NCI-H524 treated with DMSO at 0.1 percent for 48 hours (cell line): ENCODE measurements at places on chromosomes 4 and X.

DNA sequence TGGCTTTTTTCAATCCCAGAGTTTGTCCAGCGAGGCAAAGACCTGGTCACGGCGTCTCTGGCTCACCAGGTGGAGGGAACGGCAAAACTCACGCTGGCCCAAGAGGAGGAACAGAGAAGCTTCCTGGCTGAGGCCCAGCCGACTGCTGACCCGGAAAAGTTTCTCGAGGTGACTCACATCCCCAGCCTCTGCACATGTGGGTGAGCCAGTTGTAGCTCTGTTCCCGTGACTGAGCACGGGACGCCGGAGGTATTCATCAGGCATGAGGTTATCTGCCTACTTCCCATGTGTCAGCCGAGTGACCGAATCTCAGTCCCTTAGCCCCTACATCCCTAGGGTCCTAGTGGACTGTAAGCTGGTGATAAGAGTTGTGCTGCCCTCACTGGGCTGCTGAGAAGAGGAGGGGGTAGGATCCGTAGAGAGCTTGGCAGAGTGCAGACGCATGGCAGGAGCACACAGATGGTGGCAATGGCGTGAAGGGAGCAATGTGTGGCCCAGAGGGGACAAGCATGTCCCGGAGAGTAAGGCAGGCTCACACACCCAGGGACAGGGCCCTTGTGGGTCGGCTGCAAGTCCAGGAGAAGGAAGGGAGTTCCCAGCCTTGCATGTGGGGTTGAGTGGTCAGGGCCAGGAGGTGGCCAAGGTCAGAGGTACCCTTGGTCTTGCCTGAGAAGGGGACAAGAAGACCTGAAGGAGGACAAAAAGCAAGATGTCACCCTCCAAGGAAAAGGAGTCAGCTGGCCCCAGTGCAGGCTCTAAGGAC is 42.9 kb downstream of the EVC start:
- no peak for DNase-seq

DNA sequence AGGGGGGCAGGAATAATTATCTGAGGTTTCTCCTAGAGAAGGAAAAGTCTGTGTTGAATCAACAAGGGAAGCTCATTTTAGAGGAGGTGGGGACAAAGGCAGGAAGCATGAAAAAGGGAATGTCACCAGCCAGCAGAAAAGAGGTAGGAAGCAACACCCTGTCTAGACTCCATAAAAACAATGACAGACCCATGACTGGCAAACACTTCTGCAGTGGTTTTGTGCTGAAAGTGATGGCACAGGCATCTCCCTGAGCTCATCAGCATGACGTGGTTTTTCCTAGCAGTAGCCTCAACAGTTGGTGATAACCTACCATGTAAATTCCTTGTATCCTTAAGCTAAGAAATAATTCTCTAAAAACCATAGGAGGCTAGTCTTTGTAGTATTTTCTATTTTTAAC is 110.7 kb upstream of the GALNT7 start:
- no peak for DNase-seq

DNA sequence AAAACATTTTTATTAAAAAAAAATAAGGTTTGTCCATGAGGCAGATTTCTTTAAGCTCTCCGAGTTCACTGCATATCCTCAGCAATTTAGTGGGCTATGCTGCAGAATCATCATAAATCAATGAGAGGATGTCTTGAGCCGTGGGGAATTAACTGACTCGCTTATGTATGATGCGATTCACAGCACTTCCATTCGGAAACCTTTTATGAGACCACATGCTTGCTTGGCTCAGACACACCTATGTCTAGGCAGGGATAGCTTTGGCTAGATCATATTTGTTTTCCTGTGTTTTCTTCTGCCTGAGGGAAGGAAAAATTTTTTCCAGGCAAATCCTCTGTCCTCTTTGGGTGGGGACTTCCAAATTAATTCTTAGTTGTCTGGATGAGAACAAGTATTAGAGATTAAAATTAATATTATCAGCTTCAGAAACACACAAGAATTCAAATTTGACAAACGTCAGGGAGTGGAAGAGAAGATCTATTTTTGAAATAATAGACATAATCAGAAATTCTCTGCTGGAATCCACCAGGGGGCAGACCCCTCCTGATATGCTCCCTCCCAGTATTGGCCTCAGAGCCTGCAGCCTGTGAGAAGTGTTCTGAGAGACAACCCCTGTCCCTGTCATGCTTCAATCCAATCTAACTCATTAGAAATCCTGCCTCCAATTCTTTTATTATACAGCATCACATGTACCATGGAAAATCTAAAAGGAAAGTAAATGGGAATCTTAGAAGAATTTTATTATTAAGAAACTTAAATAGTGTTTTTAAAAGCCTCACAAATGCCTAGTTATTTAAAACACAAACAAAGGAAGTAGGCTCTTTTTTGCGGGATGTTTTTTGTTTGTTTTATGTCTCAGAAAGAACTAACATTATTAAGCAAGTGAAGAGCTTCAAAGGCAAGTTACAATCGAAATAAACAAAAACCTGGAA is 345.1 kb upstream of the TACR3 start:
- DNase-seq: no peak

- no peak for DNase-seq
Measured at GRCh38 chrX:17413228-17413627, 38.2 kb downstream of the NHS start.

- DNase-seq: no peak
Measured at GRCh38 chr4:138204507-138204906, 37.6 kb downstream of the SLC7A11 start.

- DNase-seq: no peak
Measured at GRCh38 chrX:27336466-27337091, 126.6 kb downstream of the PPP4R3C start.

DNA sequence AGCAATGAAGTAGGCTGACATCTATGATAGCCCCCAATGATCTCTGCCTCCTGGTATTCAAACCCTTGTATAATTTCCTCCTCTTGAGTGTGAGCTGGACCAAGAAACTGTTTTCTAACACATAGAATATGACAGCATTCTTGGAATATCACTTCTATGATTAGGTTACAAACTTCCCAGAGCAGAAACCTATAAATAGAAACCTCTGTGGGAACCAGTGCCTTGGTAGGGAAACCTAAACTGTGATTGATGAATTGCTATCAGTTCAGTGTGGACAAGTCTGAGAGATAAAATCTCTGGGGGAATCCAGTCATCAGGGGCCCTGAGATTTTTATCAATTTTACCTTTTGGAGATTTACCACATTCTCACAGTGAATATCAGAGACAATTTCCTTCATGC is 756.5 kb upstream of the AGA start:
- no peak for DNase-seq

GRCh38 chr4:112063260-112063659 is 82.0 kb upstream of the FAM241A start:
- no peak for DNase-seq

DNA sequence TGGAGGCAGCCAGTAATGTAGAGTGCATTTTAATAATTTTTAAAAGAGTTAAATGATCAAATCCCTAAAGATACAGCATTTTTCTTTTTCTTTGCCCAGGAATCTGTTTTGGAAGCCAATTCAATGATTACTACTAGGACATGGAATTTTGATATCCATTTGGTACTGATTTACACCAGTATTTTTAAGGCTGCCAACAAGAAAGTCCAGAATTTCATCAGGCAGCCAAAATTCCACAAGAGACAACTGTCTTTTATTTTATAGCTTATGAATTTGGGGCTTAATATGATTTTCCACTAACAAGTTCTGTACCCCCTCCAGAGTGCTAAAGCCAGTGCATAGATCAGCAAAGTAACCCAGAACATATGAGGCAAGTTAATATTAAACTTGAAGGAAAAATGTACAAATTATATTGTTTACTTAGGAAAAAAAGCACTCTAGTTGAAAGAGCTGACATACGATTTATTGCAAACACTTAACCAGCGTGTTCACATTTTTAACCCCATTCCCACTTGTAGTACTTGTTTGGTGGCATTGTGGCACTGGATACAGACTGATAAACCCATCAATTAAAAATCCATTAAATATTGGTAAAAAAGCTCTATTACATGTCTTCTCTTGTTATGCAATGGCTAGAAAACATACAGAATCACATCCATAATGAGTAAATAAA is 259.7 kb downstream of the DCHS2 start:
- DNase-seq: no peak

- DNase-seq: no peak
Measured at GRCh38 chr4:105210916-105211315, 64.2 kb downstream of the TET2 start.

DNA sequence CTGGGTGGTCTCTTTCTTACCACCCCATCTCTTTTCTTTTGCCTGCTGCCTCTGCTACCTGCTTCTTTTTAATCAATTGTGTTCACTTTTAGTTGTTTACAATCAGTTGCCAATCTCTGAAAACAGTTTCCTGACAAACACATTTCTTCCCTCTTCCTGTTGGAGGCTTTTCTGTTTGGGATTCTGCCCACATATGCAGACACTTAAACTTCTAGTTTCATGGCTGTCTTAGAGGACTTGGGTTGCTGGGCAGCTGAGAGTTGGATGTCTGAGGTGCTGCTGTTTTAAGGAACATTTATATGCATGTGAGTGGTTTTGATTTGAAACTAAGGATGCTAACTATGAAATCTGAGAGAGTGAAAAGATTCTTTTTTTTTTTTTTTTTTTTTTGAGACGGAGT is 112.3 kb upstream of the LIMCH1 start:
- DNase-seq: no peak

GRCh38 chr4:79083406-79084010 is 144.3 kb upstream of the PAQR3 start:
- no peak for DNase-seq

GRCh38 chrX:77561372-77561771 is 114.2 kb downstream of the FGF16 start:
- no peak for DNase-seq

- no peak for DNase-seq
Measured at GRCh38 chrX:119635799-119636198, 29.6 kb upstream of the NKRF start.

DNA sequence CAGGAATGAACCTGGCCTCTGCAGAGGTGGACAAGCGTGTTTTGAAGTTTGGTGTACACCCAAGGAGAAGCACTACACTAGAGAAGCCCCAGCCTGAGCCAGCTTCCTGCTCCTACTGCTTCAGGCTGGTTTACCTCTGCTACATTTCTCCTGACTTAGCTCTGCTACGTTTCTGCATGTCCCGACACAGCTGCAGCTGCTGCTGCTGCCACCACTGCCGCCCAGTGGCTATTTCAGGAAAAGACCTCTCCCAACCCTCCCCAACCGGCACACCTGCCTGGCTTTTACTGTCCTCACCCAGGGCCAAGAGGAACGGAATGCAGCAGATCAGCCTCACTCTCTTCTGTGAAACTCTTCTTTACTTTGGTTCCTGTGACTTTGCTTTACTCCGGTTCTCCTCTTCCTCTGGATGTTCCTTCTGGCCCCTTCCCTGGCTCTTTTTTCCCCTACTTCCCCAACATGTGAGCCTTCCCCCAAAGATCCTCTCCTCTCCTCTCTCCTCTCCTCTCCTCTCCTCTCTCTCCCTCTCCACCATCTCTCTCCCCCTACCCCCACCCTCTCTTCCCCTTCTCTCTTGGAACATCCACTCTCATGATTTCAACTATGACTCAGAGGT is 3.1 kb upstream of the P2RY4 start:
- no peak for DNase-seq

DNA sequence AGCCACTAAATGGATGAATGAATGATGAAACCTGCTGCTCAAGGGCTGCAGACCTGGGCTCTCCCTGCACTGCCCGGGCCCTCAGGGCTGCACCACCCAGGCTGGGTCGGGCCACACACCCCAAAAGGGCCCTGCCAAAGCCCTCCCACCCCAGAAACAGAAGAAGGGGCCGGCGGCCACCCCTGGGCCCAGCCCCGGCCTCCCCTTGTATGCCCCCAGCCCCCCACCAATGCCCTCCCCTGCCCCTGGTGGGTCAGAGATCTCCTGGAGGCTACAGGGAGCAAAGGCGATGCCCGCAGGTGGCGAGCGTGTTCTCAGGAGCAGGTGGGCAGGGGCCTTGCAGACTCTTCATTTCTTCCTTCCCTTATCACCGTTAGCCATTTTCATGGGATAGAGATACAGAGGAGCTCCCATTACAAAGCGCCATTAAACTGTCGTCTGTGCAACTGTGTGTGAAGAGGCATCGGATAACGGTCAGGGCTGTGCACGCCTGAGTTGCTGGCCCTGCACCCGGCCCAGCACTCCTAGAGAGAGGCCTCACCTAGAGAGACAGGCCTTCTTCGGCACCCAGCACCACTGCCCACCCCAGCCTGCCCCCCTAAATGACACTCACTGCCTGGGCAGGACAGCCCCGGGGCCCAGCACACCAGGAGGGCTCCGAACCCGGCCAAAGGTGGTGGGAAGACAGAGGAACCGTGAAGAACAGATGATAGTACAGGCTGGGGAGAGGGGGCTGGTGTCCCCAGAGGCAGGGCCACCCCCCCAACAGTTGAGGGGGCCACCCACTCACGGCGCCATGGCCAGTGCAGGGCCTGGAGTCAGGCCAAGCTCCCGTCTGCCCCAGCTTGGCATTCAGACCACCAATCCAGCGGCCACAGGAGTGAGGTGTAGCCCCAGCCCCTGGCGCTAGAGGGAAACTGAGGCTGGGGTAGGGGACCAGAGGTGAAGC is 133.7 kb downstream of the FAM53A start:
- no peak for DNase-seq

GRCh38 chr4:54802336-54802735 is 144.6 kb downstream of the KIT start:
- no peak for DNase-seq

GRCh38 chr4:105633241-105633640 is 75.2 kb downstream of the INTS12 start:
- DNase-seq: no peak
